Fibroblast of skin of right biceps (primary cell): ENCODE measurements at places on chromosomes 3 and 15.
A peak's percentile ranks its signal among the peaks of the same experiment; 100 is the strongest.

DNA sequence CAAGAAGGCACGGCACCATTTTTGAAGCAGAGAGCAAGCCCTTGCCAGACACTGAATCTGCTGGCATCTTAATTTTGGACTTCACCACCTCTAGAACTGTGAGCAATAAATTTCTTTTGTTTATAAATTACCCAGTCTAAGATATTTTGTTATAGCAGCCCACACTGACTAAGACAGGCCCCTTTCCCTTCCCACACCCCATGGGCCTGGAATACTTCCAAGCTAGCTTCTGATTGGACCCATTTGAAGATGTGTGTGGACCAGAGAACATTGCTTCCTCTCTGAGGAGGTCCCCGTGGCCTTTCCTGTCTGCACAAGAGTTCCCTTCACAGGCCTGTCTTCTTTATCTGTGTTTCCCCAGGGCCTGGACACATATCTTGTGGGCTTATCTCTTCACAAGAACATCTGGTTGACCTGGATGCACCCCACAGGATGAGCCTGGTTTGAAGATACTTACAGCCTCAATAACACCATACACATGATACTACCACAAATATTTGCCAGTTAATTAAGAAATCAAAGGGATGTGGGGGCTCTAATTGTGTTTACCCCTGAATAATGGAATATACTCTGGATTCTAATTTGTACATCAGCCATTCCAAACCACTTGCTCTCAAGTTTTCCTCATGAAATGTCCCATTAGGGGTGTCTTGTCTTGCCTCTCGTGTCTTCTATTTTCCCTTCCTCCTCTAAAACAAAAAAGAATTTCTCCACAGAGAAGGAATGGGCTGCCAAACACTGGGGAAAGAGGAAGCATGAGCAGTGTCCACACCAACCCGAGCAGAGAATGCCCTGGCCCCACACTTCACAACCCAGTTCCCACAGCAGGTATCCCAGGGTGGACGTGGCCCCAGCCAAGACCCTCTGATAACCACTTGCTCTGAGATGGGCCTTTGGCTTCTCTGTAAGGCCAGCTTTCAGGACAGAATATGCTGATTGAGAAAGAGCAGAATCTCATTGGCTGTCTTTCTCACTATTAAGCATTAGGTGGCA is 42.5 kb downstream of the GLB1 start:
- no peak for DNase-seq

DNA sequence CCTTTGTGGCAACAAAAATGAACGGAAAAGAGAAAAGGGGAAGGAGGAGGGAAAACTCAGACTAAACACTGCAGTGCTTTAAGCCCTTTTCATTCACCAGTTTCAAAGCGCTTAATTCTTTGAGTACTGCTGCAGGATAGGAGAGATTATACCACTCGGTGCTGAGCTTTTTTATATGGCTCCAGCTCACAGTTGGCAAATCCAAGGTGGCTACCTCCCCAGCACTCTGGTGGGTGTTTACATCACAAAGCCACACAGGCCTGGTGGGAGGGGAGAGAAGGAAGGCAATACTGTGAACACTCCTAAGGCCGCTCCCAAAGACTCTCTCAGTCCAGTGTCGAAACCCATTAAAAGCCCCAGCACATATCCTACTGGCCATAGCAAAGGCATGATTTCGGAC is 191.4 kb downstream of the STT3B start:
- no peak for DNase-seq

DNA sequence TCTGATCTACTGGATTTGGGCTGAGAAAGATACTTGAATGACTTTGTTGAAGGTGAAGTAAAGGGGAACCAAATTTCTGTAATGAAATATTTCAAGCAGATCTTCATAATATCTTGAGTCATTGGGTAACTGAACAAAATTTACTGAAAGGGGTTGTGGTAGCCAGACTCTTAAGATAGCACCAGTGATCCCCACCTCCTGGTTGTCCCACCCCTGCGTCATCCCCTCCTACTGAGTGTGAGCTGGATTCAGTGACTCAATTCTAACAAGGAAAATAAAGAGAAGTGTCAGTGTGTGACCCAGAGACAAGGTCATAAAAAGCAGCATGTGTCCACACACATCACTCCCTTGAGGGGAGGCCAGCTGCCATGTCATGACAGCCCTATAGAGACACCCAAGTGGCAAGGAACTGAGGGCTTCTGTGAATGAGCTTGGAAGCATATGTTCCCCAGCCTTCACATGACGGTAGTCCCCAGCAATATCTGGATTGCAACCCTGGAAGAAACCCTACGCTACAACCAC is 107.1 kb downstream of the MECOM start:
- no peak for DNase-seq

GRCh38 chr15:28942046-28942445 is 56.3 kb downstream of the APBA2 start:
- DNase-seq: no peak

GRCh38 chr15:95459273-95459672 is 871.2 kb upstream of the NR2F2 start:
- peak; percentile 64 for DNase-seq

- no peak for DNase-seq
Observed at GRCh38 chr3:182392182-182392937, 400.9 kb upstream of the ATP11B start.

GRCh38 chr15:68626283-68626682 is 47.5 kb downstream of the CORO2B start:
- no peak for DNase-seq

DNA sequence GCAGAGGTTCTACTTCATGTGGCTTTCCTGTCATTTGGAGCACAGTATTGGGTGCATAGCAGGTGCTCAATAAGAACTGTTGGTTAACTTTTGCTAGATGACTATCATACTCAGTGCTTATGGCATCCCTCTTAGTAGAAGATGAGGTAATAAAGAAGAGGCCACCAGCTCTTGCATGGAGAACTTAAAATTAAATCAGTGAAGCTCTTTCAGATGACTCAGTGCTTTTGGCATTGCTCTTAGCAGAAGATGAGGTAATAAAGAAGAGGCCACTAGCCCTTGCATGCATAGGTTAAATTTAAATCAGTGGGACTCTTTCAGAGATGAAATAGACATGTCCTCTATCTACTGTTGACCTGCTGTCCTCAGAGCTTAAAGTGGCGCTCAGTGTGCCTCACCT is 109.4 kb upstream of the FGF7 start:
- peak; percentile 84 for DNase-seq
